SJSA1 (cell line): ENCODE measurements at places on chromosomes 7 and 10. TPM values are rescaled to one million over a fixed set of nuclear protein-coding genes. Genes with fewer than 3 reads are reported as not detected.

- H3K4me3 ChIP-seq = no peak overlapping the region
- no peaks in the 10 kb centered on the region for H3K4me1 ChIP-seq
- no peak for DNase-seq
- H3K27me3 ChIP-seq = peaks cover 35% of the 10 kb centered on the region
- H3K36me3 ChIP-seq = no peaks in the 10 kb centered on the region
Measured at GRCh38 chr10:23694446-23694920, 255.6 kb downstream of the OTUD1 start.

DNA sequence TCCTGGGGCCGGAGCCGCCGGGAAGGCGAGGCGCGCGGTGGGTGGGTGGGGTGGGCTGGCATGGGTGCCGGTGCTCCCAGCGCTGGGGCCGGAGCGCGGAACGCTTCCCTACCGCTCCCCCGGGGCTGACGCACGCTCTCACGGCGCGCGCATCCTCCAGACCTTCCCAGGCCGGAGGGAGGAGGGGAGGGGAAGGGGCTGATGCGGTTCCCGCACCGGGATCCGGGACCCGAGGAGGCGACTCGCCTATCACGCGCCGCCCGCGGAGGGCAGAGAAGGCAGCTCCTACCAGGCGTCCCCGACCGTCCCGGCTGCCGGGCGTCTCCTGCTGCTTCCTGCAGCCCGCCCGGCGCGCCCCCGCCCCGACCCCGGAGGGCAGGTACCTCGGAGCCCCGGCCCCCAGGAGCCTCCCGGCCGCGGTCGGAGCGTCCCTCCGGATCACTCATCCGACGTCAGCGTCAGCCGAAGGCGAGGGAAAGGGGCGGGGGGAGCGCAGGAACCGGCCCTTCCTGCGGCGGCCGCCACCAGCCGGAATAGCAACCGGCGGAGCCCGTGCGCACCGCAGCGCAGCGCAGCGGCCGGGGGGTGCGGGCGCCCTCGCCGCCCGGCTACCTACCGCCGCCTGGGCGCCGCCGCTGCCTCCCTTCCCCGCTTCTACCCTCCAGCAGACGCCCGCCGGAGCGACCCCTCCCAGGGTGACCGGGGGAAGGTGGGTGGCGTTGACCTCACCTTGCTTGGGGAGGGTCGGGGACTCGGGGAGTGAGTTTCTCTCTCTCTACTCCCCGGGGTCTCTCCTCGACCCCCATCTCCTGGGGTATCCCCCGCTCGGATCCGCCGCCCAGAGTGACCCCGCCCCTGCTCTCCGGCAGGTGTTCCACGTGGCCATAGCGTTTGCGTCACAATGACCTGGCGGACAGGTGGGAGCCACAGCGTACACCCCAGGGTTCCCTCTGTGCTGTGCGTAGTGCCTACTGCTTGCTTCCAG lies at the start of gene ICA1:
Gene ICA1 (minus strand): TSS at position 457 of the 985 bp plus-strand sequence. CDS start 26,241 bp downstream, outside the sequence.
- H3K36me3 ChIP-seq = no peaks in the 10 kb centered on the region
- H3K4me1 ChIP-seq = no peaks in the 10 kb centered on the region
- peak within 1 kb of the TSS; percentile 12; the same call in 1 of the 2 replicates for H3K4me3 ChIP-seq
- no peak within 1 kb of the TSS for H3K27ac ChIP-seq
- DNase-seq = peak; percentile 38

NRCAM gene
- not detected in 2 replicates for total RNA-seq

- H3K4me1 ChIP-seq = peaks cover 26% of the 10 kb centered on the region
- DNase-seq = no peak
- H3K27me3 ChIP-seq = no peaks in the 10 kb centered on the region
- H3K4me3 ChIP-seq = no peak overlapping the region
Measured at GRCh38 chr10:126394948-126395347, 6.7 kb upstream of the ADAM12 start.

- no peak overlapping the region for H3K27ac ChIP-seq
- DNase-seq = no peak
- no peaks in the 10 kb centered on the region for H3K36me3 ChIP-seq
- no peaks in the 10 kb centered on the region for H3K27me3 ChIP-seq
- no peak overlapping the region for H3K4me3 ChIP-seq
Measured at GRCh38 chr10:124652701-124653100, 91.5 kb downstream of the FAM53B start.
